NCI-H146 (cell line): ENCODE measurements at places on chromosomes 5 and 9.

- DNase-seq, result peak; percentile 41
Measured at GRCh38 chr5:157148734-157149615, 6.3 kb upstream of the MED7 start.

- no peak for DNase-seq
Measured at GRCh38 chr5:154977409-154977808, 36.1 kb upstream of the KIF4B start.

GRCh38 chr9:23598994-23599393 is 227.0 kb downstream of the ELAVL2 start:
- no peak for DNase-seq

DNA sequence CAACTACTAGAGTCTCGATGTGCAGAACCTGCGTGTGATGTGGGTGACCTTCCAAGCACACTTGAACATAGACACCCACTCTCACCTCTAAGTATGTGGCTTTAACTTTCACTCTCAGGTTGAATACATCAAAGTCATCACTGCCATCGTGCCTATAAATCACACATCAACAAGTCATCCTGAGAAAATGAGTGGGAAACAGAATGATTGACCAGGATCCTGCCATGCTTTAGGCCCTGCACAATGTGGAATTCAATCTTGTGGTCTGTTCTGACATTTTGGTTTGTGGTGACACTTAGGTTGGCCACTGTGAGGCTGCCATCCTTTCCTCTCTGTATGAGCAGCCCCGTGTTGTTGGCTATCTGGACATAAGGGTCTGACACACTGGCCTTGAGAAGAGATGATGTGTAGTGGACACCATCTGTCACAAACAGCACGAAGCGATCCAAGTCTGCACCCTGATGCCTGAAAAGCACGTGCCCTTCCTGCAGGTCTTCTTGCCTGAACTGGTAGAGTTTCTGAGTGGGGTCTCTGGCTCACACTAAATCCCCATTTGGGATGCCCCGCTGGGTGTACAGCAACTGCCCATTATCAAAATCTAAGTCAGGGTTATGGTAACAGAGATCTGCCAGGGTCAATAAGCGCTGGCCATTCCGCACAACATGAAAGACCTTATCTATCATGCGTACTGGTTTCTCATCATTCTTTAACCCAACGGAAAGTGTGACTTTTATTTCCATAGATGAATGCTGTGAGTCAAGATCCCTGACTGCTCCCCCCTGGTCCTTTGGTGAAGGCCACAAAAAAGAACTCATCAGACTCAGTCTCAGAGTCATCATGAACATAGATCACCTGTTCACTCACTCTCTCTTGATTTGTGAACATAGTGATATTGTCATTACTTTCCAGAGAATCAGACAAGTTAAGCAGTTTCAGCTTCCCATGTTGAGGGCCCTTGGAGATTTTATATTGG is 116.6 kb downstream of the ESM1 start:
- DNase-seq, result no peak

DNA sequence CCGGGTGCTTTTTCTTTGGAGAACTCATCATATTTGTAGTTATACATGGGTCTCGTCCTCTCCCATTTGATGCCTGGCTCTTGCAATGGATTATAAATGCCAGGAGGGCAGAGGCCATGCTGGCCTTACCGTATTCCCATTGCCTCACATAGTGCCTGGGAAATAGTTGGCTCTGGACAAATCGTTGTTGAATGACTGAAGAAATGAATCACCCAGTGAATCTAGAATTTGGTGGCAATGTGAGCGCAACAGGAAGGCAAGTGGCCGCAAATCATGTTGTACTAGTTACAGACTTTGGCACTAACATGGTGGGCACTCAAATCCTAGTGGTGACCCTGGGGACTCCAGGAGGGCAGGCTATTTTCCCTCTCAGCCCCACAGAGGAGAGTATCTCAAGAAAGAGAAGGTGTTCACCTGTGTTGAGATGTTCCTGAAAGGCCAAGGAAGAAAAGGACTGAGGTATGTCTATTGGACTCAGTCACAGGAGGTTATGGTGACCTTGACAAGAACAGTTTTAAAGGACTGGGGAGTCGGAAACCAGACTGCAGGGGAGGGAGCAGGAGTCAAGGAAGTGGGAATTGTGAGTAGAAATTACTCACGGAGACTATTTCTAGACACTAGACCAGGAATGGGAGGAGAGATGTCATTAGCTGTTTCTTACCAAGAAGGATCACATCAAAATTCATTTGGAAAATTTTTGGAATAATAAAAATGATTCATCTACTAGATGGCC is 61.7 kb upstream of the COL15A1 start:
- no peak for DNase-seq

DNA sequence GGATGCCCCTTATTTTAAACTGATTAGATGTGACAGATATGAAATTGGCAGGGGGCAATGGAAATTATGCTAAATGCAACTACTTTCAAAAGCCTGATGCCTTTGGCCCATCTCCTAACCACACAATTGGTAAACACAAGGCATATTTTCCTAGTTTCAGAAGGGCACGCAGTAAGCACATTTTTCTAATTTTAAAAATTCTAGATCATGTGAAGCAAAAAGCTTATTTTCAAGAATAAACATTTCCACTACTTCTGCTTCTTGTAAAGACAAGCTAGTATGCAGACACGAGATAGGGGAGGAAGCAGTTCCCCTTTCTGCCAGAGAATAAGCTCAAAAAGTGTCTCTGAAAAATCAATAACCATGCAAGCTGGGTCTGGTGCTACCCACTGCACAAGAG is 67.7 kb downstream of the ABCA1 start:
- DNase-seq, result no peak

- DNase-seq, result no peak
Measured at GRCh38 chr9:111023128-111023527, 15.1 kb downstream of the LPAR1 start.

DNA sequence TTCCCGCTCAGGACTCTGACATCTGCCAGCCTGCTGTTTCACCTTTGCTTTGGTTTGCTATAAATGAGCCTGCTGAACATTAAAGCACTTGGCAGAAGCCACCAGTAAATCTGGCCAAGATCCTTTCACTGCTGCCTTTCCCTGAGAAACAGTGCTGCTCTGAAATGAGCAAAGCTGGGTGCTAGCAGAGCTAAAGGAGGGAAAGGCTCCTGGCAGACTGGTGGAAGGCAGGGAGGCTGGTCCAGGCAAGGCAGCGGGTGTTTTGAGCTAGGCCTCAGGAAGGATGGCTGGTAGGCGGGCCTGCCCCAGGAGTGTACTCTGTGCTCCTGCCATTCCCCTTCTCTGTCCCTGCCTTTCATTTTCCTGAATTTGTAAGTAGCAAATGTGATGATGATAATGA is 52.5 kb upstream of the PTGS1 start:
- DNase-seq, result no peak

GRCh38 chr5:80960531-80961375 is 590 bp downstream of the RASGRF2 start:
- DNase-seq, result peak; percentile 48

DNA sequence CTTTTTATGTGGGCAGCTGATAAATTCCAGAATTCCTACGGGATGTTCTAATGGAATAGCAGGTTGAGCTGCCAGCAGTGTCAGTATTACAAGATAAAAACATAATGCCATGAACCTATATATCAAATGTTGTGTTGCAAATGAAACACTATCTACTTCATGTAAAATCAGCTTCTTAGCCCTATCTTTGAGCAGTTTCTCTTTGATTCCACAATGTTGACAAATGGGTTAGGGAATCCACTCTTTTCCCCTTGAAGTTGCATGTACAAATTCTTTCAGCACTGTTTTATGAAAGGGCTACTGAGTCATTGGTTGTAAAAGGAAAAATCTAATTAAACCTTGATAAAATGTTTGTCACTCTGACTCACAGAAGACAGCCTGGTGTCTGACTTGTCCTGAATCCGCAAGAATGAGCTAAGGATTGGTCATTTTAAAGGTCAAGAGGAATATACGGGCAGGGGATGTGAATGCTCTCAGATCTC is 950.6 kb upstream of the NUDT12 start:
- no peak for DNase-seq

GRCh38 chr5:90476391-90476790 is 1.7 kb downstream of the POLR3G start:
- no peak for DNase-seq

DNA sequence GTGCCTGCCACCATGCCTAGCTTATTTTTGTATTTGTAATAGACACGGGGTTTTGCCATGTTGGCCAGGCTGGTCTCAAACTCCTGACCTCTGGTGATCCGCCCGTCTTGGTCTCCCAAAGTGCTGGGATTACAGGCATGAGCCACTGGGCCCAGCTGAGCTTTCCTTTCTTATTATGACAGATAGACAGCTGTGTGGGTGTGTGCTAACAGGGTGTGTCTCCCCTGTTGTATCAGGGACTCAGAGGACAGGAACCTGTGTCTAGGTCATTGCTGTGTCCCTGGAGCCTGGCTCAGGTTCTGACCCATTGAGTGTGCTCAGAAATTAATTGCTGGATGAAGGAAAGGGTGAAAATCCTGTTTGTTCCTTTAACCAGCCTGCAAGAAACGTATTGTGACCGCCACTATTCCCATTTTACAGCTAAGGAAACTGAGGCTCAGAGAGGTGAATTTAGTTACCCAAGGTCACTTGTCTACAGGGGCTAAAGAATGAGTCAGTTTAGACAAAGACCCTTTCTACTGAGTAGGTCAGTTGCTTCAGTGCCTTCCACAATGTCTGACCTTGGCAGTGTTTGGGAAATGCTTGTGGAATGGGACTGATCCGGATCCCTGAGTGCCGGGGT is 16.8 kb downstream of the NCS1 start:
- DNase-seq, result no peak

DNA sequence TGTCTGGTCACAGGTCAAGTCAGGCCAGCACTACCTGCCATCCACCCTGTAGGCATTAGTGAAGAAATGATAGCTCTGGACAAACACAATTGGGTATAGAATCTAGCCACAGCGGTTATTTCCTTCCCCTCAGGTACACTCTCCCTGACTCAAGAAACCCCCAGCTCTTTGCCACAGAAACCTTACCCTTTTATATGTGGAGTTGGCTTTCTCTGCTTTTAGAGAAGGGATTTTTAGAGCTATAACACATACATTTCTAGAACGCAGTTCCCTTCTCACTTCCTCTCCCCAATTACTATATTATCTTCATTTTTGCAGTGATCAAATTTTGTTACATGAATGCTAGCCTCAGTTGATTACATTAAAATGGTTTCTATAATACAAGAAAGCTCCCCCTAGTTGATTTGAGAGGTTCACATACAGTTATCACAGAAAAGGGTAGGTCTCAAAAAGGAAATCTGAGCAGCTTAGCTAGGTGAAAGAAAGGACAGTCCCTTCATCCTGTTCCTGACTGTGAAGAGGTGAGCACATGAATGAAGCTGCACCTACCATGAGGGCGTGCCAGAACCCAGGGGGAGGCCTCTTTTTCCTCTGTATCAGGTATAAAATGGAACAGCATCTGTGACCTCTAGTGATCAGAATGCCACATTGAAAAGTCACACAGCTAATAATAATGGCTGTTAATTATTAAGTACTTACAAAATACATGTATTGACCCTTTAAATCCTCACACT is 425.6 kb downstream of the KIAA0825 start:
- DNase-seq, result peak; percentile 74

DNA sequence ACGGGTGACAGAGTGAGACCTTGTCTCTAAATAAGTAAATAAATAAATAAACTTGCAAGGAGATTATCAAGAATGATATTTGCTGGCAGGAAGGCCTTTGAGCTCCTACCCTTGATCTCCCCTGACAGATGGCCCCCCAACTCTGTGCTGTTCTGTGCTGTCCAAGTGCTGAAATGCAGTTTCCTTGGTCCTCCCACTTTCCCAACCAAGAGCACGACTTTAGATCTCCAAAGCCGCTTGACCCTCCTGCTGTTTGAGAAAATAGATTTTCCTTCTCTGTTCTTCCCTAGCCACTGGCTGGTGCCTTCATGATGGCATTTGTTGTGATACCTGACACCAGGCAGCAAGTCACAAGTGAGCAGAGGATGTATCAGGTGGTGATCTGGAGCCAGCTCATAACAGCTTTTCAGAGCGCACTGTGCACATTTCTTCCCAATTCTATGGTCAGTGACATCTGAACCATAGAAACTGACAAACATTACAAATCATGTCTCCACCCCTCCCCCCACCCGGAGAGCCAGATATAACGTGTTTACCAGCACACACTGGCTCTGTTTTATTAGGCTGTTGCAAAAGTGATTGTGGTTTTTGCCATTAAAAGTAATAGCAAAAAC is 80.0 kb upstream of the PUM3 start:
- DNase-seq, result no peak

- DNase-seq, result no peak
Measured at GRCh38 chr5:176792655-176793342, 17.6 kb upstream of the UNC5A start.

- DNase-seq, result no peak
Measured at GRCh38 chr5:90658620-90659019, 100.0 kb downstream of the ADGRV1 start.

- no peak for DNase-seq
Measured at GRCh38 chr5:153745778-153746395, 255.4 kb downstream of the GRIA1 start.

DNA sequence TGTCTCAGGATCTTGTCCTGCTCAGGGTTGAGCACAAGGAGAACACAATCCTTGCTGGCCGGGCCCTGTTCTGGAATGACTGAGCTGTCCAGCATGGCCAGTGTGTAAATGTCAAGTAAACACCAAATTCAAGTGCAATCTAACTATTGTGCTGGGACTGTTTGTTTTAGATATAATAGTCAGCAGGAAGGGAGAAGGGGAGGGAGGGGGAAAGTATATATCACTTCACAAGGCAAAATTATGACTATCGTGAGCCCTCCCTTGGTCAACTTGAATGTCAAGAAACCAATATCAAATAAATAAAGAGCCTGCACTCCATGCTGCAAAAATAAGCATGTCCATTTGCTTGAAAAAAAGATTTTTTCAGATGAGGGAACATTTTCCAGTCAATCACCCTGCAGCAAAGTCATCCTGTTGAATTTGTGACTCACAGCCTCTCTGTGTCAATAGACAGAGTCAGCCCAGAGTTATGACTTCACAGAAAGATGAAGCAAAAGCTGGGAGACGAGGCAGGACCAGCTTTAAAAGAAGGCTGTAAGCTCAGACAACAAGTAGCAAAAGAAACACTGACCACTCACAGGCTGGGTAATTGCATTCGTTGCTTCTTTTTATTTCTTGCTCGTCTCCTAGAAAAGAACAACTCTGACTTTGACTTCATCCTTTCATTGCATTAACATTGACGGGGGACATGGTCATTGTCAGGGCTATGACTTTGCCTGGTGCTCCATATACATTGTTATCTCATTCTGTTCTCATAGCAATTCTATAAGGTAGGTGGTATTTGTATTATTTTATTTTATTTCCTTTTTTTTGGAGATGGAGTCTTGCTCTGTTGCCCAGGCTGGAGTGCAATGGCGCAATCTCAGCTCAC is 15.3 kb upstream of the KLF4 start:
- DNase-seq, result peak; percentile 31

- DNase-seq, result no peak
Measured at GRCh38 chr9:73237140-73237539, 85.5 kb downstream of the ANXA1 start.

DNA sequence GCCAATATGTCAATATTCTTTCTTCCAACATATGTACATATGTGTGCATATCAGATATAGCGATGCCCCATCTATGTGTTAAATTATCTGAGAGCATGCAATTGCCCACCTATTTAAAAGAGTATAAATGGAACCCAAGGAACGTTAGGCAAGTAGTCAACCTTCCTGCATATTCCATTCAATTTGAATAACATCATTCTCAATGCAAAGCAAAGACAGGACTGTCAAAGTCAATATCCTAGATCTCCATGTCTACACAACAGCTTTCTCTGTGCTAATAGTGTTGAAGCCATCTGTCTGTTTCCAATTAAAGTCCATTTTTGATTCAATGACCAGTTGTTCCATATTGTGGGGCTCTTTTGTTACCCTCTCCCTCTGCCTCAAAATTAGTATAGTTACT is 85.3 kb upstream of the COX7C start:
- DNase-seq, result no peak

GRCh38 chr5:155633338-155633957 is 619.9 kb downstream of the KIF4B start:
- no peak for DNase-seq
